ENCODE measurements at places on chromosomes 3 and 15.
A peak's percentile ranks its signal among the peaks of the same experiment; 100 is the strongest.

DNA sequence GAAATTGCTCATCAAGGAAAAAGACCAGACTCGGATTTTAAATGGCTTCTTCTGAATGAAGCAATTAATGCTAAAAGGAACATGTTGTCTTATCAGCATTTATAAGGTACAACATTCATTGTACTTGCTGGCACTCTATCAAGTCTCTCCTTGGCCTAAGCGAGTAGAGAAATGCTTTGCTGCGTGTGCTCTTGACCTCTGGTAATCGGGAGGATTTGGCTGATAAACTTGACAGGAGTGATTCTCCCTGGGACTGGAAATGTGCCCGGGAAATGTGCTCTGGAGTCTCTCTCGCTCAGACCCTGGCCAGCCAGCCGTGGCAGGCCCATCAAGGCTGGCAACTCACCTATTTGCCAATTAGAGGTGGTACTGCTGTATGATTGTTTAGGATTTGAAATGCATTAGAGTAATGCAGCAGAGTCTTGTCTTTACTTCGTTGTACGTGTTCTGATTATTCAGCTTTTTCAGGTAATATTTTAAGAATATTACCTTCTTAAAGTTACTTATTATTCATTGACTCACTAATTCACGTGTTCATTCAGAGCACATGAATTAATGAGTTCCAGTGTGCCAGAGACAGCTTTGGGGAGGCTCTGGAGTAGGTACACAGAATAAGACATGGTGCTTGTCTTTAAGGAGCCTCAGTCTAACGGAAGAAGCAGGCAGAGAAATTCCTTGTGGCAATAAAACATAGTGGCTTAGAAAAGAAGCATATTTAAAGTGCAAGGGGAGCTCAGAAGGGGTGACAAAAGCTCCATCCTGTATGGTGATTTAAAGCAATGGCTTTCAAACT lies 48.0 kb upstream of the TPRG1 start:
- no peak for DNase-seq

DNA sequence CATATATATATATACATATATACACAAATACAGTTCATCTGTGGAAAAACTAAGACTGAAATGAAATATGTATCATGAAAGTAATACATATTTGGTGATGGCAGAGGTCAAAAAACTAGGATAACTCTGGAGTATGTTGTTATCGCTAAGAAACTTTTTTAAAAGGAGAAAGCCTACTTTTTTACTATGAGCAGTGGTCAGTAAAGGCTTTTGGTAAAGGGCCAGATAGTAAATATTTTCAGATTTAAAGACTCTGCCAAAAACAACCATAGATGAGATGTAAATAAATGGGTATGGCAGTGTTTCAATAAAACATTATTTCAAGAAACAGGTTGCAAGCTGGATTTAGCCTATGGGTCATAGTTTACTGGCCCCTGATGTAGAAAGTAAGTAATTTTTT lies 93.8 kb upstream of the TGFBR2 start:
- DNase-seq = no peak

GRCh38 chr15:74384881-74385643 lies 17.6 kb upstream of the CYP11A1 start:
- DNase-seq = peak; percentile 69

- DNase-seq = no peak
Measured at GRCh38 chr3:6602329-6602728, 258.6 kb upstream of the GRM7 start.

GRCh38 chr3:179301645-179302044 lies 21.2 kb upstream of the ZNF639 start:
- no peak for DNase-seq

- peak; percentile 63 for DNase-seq
Measured at GRCh38 chr3:177451864-177452830, 254.9 kb upstream of the TBL1XR1 start.

GRCh38 chr3:98099848-98100247 lies 12.9 kb downstream of the OR5AC2 start:
- no peak for DNase-seq

DNA sequence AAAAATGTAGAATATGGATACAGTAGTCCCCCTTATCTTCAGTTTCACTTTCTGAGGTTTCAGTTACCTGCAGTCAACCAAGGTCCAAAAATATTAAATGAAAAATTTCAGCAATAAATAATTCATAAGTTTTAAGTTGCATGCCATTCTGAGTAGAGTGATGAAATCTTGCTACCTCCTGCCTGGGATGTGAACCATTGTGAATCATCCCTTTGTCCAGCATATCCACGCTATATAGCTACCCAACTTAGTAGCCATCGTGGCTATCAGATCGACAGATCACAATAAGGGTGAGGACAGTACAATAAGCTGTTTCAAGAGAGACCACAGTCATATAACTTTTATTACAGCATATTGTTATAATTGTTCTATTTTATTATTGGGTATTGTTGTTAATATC lies 1.2 kb upstream of the LARS2 start:
- no peak for DNase-seq

GRCh38 chr3:196688349-196688748 lies 23.7 kb downstream of the CEP19 start:
- DNase-seq = no peak

DNA sequence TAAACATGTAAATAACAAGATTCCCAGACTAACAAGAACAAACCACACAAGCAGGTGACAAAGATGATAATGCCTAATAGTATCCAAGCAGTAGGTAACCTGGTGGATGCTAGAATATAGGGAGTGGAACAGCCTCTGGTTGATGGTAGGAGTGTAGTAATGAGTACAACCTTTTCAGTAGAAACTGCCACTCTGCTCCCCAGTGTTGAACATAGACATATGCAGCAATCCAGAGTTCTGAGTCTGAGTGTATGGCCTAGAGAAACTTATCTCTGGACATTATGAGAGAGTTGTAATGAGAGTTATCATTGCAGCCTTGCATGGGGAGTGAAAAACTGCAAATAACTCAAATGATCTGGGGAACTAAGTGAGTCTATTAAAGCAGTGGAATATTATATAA lies 76.1 kb upstream of the ACAD9 start:
- DNase-seq = no peak

DNA sequence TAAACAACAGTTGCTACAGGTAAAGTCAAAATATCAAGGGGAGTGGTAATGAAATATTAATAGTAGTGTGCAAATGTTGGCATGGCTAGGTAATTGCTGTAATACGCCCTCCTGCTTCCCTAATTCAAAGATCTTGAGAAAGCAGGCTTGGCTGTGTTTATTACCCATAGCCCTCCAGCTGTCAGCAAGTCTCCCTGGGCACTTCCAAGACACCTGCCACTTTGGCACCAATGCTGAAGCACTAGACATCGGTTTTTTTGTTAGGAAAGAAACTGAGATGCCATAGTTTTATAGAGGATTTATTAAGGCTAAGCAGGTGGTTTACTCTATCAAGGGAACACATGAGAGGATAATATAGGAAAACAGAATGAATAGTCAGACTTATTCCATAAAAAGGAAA lies 64.4 kb downstream of the P2RY1 start:
- DNase-seq = no peak

DNA sequence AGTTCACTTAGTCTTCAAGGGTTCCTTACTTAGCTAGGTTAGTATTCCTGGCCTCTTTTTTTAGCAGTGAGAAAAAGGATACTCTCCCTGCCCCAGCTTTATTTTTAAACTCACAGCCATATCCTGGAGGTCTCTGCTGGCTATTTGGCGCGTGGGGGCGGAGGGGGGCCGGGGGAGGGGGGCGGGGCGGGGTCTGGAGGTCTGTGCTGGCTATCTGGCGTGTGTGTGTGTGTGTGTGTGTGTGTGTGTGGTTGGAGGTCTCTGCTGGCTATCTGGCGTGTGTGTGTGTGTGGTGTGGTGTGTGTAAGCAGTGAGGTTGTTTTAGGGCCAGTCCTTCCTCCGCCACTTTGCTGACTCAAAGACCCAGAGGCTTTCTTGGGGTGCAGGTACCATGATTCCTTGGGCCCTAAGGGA lies 579 bp upstream of the PLAAT1 start:
- no peak for DNase-seq

DNA sequence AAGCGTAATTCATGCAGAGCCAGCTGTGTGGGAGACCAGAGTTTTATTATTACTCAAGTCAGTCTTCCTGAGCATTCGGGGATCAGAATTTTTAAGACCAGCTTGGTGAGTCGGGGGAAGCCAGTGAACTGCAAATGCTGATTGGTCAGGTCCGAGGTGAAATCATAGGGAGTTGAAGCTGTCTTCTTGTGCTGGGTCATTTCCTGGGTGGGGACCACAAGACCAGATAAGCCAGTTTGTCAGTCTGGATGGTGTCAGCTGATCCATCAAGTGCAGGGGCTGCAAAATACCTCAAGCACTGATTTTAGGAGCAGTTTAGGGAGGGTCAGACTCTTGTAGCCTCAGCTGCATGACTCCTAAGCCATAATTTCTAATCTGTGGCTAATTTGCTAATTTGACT lies 228.1 kb upstream of the ATP10A start:
- DNase-seq = no peak

- no peak for DNase-seq
Measured at GRCh38 chr15:58568157-58568571, 136.4 kb downstream of the LIPC start.

- no peak for DNase-seq
Measured at GRCh38 chr15:46442901-46443590, 808.2 kb downstream of the SQOR start.

DNA sequence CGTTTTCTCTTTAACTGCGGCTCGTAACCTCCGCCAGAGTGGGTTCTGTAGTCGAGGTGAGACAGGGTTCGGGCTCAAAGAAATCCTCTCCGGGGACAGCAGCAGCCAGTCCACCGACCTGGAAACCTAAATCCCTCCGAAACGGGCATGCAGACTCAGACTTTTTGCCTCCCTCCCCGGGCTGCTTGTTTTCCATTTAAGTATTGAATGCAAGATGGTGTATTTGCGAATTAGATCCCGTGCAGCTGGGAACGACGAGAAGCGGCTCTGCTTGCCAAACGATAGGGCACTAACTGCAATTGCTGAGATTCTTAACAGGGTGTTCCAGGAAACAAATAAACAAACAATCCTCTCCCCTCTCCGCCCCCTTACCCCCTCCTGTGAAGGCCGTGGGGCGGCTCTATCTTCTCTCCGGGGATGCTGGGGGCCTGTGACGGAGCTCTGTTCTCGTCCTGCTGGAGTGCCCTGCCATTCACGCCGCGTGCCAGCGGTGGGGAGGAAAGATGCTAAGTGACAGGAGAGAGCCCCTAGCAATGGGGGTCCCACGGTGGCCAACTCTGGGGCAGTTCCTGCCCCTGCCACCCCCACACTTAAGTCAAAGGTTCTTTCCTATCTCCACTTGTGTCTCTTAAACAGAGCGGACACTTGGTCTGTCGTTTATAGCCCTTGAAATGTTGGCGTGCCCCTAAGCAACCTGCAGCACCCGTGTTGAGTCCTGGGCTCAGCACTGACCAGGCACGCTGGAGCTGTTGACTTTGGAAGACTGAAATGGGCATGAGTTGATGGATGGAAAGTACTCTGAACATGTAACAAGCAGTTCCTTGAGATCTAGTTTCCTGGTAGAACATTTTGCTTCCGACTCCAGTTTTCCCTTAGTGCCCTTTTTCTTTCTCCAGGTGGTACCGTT lies 1.3 kb upstream of the ETV5 start:
- DNase-seq = peak; percentile 23

GRCh38 chr15:52759969-52760368 lies 30.2 kb downstream of the ONECUT1 start:
- DNase-seq = no peak

DNA sequence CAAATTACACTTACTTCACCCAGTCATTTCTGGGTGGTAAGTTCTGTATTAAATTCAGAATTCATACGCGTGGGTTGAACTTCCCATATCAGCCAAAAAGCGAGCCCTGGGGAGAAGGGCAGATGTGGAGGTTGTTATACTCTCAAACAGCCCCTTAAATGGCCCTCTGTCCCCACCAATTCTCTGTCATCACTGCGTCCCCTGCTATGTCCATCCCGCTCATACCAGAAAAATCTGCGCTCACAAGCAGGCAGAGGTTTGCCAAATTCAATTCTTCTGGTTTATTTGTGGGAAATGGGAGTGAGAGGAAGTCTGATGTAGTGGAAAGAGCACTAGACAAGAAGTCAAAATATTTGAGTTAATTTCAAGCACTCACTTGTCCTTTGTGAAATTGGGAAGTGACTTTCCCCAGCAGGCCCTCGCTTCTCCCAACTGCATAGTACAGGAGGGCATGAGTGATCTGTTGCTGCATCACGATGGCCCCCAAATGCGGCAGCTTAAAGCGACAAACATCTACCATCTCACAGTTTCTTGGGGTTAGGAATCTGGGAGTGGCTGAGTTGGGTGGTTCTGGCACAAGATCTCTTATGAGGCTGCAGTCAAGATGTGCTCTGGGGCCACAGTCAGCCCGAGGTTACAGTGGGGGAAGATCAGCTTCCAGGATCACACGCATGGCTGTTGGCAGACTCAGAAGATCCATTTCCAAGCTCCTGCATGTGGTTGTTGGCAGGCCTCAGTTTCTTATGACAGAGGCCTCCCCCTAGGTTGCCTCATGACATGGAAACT lies 67.7 kb downstream of the CPN2 start:
- peak; percentile 87 for DNase-seq

- no peak for DNase-seq
Measured at GRCh38 chr15:58069008-58069407, 3.5 kb upstream of the ALDH1A2 start.

- DNase-seq = no peak
Measured at GRCh38 chr15:64891561-64891960, 20.1 kb upstream of the ANKDD1A start.

DNA sequence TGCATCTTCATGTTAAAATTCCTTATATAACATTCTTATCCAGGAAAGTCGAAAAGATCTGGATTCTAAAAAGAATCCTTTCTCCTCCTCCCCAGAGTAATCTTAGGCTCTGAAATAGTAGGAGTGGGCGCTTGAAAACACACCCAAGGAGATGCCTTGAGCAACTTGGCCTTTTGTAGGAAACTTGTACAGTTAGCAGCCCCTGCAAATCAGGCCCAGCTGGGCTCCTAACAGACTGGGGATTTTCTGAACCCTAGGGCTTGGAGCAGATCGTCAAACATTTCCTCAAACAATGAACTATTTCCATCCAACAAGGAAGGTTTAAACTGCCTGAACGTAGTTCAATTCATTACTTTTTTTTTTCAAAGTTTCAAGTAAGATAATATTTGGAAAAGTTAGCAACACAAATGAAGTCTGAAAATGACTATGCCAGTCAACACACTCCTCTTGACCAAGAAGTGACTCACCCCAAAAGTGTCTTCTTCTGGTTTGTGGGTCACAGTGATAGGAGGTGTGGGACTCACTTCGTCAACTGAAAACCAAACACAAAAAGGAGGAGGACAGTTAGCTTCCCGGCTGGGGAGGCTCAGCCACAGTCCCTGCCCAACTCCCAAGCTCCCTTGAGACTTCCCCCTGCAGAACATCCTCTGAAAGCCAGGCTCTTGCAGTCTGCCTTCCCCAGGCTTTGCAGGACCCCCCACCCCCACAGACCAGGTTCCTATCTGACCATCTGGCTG lies 129.7 kb downstream of the NTRK3 start:
- DNase-seq = no peak

DNA sequence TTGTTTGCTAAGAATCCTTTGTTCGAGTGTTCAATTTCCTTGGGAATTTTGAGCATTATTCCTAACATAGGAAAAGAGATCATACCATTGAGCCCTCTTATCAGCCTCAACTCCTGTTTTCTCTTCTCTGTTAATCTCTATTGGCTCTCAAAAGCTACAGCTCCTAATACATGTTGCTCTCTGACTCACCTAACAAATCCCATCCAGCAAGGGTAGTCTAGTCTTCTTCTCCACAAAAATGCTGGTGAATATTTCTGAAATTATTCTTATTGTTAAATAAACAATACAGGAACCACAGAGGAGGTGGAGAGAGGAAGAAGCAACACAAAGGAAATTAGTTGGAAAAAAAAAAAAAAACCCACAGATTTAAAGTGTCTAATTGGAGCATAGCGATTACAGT lies 325.8 kb upstream of the NAALADL2 start:
- DNase-seq = no peak

Measured in MG63 (cell line).